ENCODE measurements at places on chromosomes 5 and 9. TPM values are rescaled to one million over a fixed set of nuclear protein-coding genes. Genes with fewer than 3 reads are reported as not detected.

ASTN2 gene
- 5.9 TPM for total RNA-seq

GPX8 gene
- 39.3 TPM for total RNA-seq

SLC44A1 gene
- 21.6 TPM for total RNA-seq

CHSY3 gene
- total RNA-seq, result 4.0 TPM

CREB3 gene
- total RNA-seq, result 41.9 TPM

CER1 gene
- total RNA-seq, result not detected

CDKN2B gene
- not detected for total RNA-seq

POU5F2 gene
- total RNA-seq, result 0.82 TPM

ANKRD20A1 gene
- total RNA-seq, result 1.2 TPM

NUDT12 gene
- total RNA-seq, result 6.4 TPM

FAM151B gene
- total RNA-seq, result 2.6 TPM

IL33 gene
- not detected for total RNA-seq

SH3TC2 gene
- 39.3 TPM for total RNA-seq

BHMT gene
- total RNA-seq, result not detected

GGTA1 gene
- not detected for total RNA-seq

RASGEF1C gene
- total RNA-seq, result not detected

PAIP1 gene
- total RNA-seq, result 90.4 TPM

SLC36A2 gene
- not detected for total RNA-seq

C5orf63 gene
- total RNA-seq, result 2.9 TPM

MCC gene
- 8.7 TPM for total RNA-seq

GFI1B gene
- total RNA-seq, result not detected

IL17B gene
- total RNA-seq, result not detected

ACER2 gene
- 0.58 TPM for total RNA-seq

CATSPER3 gene
- total RNA-seq, result not detected

FAM200C gene
- total RNA-seq, result 3.5 TPM

CYSRT1 gene
- total RNA-seq, result 0.98 TPM

ACTBL2 gene
- total RNA-seq, result 0.56 TPM

ARID3C gene
- total RNA-seq, result 0.11 TPM

CCL28 gene
- 12.3 TPM for total RNA-seq

CTXN3 gene
- total RNA-seq, result not detected

CDH9 gene
- not detected for total RNA-seq

MORN5 gene
- total RNA-seq, result not detected

BTNL3 gene
- total RNA-seq, result not detected

MARCOL gene
- not detected for total RNA-seq

ACSL6 gene
- 0.34 TPM for total RNA-seq

F2RL2 gene
- 4.0 TPM for total RNA-seq

OR1Q1 gene
- not detected for total RNA-seq

NR2F1 gene
- 9.3 TPM for total RNA-seq

BNIP1 gene
- 28.2 TPM for total RNA-seq

PCDH1 gene
- 37.9 TPM for total RNA-seq

AK8 gene
- total RNA-seq, result 0.68 TPM

JAK2 gene
- total RNA-seq, result 3.8 TPM

TMEM252 gene
- not detected for total RNA-seq

OR1J2 gene
- not detected for total RNA-seq

ALDOB gene
- total RNA-seq, result not detected

FAM78A gene
- 6.7 TPM for total RNA-seq

CFAP90 gene
- total RNA-seq, result not detected

MARCHF6 gene
- total RNA-seq, result 55.7 TPM

POLR1E gene
- total RNA-seq, result 65.9 TPM

MSX2 gene
- 4.3 TPM for total RNA-seq

NR4A3 gene
- 1.9 TPM for total RNA-seq

PLEKHG4B gene
- total RNA-seq, result 0.83 TPM

OTULINL gene
- total RNA-seq, result 1.7 TPM

ANKRD34B gene
- total RNA-seq, result not detected

RASGRF2 gene
- 0.15 TPM for total RNA-seq

GPSM1 gene
- total RNA-seq, result 65.9 TPM

ARHGEF39 gene
- 6.6 TPM for total RNA-seq

RARS1 gene
- 205 TPM for total RNA-seq

TNFSF15 gene
- not detected for total RNA-seq
